ENCODE measurements at places on chromosomes 1 and 21.
A peak's percentile ranks its signal among the peaks of the same experiment; 100 is the strongest.

DNA sequence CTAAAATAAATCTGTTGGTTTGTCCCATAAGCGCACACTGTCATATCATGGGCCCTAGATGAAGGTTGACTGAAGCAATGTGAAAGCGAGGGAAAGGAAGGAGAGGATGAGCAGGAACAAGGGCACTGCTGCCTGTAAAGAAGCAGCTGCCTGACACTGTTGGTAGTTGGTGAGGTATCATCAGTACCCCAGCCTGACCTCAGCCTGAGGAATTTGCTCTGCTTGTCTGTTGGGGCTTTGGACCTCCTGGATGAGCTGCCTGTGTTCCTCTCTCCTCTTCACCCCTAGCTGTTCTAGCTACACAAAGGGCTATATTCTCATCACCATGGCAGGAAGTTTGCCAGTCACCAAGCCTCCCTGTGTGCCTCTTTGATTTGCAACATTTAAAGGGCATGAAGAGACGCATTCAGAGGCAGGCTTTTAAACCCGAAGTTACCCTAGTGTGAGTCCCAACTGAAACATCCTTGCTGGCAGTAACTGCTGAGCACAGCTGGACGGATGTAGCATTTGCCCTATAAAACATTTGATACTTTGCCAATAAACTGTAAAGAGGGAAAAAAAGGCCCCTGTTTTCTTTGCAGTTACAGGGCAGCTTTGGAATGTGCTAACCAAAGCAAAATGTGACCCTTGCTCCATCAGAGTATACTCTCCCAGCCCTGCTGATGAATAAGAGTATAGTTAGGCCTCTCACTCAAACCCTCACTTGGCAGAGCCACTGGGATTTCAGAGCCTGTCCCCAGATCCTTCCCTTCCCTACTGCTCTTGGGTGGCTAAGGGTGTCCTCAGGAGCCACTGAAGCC, 22.2 kb upstream of the SPATA6 start:
- peak; percentile 97 for DNase-seq

GRCh38 chr1:151841141-151841540, 1.5 kb upstream of the C2CD4D start:
- DNase-seq: peak; percentile 87

- DNase-seq: no peak
These were observed 8.1 kb downstream of the GABPA start for GRCh38 chr21:25742900-25743299.

DNA sequence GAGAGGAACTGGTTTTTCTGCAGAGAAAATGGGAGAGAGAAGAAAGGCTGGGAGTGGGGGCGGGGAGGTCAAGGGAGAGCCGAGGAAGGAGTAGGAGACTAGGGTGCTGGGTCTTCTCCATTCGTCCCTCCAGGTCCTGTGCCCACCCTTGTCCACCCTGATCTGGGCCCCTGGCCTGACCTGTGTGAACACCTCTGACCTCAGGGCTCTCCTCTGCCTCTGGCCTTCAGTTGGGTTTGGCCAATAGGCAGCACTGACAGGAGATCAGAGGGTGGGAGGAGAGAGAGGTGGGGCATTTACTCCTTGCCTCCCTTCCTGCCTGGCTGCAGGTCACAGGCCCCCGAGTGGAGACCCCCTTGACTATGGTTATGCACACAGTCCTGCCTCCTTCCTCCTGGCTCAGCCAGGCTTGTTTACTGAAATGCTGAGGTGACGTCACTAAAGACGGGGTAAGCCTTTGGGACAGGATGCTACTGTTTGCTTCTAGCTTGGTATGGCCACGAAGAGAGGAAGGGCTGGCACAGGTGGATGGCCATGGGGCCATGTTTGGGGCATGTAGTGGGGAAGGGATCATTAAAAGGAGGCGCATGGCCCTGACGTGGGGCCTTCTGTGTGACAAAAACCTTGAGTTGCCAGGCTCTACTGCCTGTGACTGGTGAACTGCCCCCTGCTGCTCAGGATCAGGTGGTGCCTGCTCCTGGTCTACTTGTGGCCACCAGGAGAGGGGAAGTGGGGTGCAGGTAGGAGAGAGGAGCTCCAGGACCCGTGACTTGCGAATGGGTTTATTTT, 248.7 kb upstream of the CSF3R start:
- peak; percentile 6 for DNase-seq
